ENCODE measurements at places on chromosomes 4 and X.

- DNase-seq, result no peak
These were observed 678.2 kb upstream of the FAM241A start for GRCh38 chr4:111466811-111467604.

DNA sequence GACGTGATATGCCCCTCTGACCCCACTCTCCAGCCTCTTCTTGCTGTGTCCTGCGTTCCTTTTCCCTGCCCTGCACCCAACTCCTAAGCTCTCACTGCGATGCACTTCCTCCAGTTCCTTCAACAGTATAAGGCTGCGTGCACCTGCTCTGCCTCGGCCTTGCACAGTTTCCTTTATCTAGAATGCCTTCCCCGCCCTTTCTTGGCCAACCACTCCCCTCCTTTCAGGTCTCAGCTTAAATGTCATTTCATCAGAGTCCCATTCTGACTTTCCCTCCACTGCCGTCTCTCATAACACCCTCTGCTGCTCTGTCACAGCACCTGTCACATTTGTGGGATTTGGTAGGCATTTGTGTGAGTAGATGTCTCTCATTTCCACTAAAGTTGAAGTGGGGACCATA lies 58.4 kb upstream of the NEIL3 start:
- DNase-seq, result no peak

GRCh38 chr4:7268941-7269340 lies 76.6 kb downstream of the SORCS2 start:
- DNase-seq, result no peak

- no peak for DNase-seq
These were observed 101.5 kb downstream of the EGF start for GRCh38 chr4:110014233-110014632.

- DNase-seq, result no peak
These were observed 10.5 kb upstream of the MAMLD1 start for GRCh38 chrX:150352581-150352980.

DNA sequence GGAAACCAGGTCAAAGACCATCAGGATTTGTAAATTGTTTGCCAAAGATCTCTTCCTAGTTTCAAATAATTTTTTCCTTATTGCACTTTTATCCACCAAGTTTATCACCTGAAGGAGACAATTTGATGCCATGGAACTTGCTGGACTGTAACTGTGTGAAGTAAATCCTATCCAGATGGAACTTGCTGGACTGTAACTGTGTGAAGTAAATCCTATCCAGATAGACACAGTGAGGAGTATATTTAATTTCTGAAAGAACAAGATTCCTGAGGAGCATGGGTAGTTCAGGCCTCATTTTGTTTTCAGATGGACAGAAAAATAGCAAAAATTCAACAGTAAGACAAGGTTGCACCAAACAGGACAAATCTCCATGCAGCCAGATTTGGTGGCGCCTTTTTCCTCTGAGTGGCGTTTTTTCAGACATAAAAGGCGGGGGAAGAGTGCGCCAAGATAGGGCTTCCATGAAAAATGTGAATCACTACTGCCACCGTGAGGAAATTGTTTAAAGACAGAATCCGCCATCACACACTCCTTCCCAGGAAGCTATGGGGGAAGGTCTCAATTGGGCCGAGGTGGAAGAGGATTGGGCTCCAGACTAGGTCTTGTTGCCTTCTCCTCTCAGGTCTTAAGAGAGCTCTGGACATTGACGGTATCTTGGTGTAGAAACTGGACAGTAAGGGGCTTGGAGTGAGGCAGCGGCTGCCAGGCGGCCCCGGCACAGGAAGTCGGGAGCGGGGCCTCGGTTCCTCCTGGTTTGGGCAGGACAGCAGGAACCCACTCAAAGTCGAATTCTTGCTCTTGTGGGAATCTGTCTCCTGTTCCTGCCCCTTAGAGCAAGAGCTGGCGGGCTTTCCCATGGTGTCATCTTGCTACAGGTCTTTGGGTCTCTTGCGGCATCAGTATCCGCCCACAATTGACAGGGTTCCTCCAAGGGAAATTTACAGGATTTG lies 234.7 kb downstream of the OR13H1 start:
- DNase-seq, result no peak

GRCh38 chr4:38516190-38516589 lies 147.8 kb upstream of the KLF3 start:
- no peak for DNase-seq
